ENCODE measurements at places on chromosomes 3 and 15.

GRCh38 chr3:115689928-115690327 lies 66.6 kb downstream of the GAP43 start:
- DNase-seq, result no peak

- no peak for DNase-seq
Observed at GRCh38 chr3:80734483-80734882, 966.7 kb upstream of the ROBO1 start.

GRCh38 chr3:78728406-78729145 lies 1039.2 kb downstream of the ROBO1 start:
- peak; percentile 66 for DNase-seq

- DNase-seq, result no peak
Observed at GRCh38 chr3:99559196-99559595, 79.2 kb upstream of the COL8A1 start.

- no peak for DNase-seq
Observed at GRCh38 chr3:126389112-126389793, 5.5 kb upstream of the CFAP100 start.

DNA sequence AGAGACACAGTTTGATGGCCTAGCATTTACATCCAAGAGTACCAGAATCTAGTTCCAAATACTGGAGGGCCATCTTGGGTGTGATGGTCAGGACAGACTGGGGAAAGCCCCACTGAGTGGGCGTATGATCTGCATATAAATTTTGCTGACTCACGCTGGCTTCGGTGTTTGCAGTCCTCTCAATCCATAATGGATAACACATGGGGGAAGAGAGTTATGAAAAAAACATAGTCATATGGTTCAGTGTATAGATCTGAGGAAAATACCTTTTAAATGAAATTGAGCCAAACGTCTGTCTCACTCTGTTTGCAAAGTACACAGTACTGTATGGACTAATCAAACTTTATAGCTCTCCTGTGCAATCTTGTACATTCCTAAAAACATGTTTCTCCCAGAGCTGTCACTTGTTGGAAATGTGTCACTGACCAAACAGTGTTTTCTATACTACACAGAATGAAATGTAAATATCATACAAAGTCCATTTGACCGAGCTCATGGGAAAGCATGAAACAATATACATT lies 125.3 kb upstream of the THBS1 start:
- DNase-seq, result no peak

DNA sequence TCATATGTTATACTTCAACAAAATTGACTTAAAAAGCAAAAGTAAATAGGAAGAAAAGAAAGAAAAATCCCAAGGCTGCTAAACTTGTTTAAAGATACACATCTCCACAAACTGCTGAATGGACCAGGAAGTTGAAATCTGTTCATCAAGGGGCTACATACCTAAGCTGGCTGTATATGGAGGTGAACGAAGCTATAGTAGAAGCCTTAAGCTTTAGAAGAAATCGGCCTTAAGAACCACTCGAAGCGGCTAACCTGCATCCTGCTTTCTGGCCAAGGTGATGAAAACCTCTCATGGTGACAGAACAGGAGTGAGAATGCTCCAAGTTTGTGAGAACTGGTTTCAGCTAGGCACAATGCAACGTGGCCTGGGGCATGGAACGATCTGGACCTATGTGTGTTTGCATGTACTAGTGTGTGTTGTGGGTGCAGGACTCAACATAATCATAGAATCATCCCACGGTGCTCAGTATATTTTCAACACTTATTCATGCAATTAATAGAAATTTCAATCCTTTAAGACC lies 31.3 kb upstream of the SPTBN5 start:
- DNase-seq, result no peak

GRCh38 chr15:78879517-78880241 lies 7.0 kb downstream of the MORF4L1 start:
- no peak for DNase-seq

DNA sequence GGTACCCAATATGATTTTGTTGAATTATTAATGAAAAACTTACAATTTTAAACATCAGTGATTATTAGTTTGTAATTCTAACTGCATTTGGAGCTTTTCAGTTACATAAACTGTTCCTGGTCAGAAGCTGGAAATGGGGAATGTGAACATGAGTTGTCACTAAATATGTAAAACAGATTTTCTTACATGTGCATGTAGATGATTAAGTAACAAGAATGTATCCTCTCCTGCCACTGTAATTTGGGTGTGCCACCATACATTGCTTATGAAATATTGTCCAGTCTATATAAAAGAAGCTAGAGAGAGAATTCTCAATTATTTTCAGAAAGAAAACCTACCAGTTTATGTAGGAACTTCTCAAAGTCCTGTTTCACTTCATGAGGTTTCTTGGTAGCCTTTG lies 91.6 kb upstream of the FGF7 start:
- DNase-seq, result no peak

GRCh38 chr3:96813820-96814650 lies at the start of gene EPHA6:
Gene EPHA6 (plus strand): TSS chr3:96814594.
- DNase-seq, result no peak

GRCh38 chr3:52483081-52483480 lies 12.1 kb upstream of the STAB1 start:
- DNase-seq, result no peak

DNA sequence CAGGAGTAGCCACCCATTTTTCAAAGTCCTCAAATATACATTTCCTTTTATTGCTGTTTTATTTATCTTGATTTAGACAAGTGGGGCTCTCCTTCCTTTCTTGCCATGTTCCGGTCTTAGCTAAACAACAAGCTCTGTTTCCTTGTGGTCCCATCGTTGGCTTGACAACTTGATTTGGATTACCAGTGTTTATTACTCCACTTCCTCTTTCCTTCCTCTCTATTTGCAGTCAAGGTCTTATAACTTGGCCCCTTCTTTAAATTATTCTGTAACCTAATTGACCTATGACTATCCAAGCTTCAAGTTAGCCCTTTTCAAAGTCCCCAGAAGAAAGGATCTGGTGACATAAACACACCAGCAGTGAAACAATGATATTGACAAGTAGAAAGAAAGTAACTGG lies 130.6 kb upstream of the STT3B start:
- DNase-seq, result no peak

GRCh38 chr3:107241217-107241616 lies 136.0 kb upstream of the CCDC54 start:
- DNase-seq, result no peak

- DNase-seq, result no peak
Observed at GRCh38 chr3:197398286-197398878, 100.0 kb upstream of the DLG1 start.
